Neuronal stem cell (in vitro differentiated cells): ENCODE measurements at places on chromosomes 3 and 15.

DNA sequence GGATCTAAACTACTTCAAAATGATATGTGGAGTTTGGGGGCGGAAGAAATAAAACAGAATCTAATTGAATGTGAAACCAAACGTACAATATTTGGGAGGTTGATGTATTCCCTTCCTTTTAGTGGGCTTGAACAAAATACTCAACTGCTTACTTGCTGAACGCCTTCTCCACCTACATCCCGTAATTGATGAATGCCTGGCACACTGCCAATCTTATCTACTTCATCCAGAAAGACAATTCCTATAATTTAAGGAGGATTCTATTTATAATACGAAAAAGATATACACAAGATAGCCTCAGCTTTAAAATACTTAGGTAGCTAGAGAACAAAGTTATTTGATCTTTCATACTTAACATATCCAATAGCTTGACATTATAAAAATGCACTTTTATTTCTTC, 23.1 kb upstream of the PDCD7 start:
- no peak for DNase-seq
- peaks cover 13% of the 10 kb centered on the region for H3K36me3 ChIP-seq
- no peaks in the 10 kb centered on the region for H3K27me3 ChIP-seq
- no peaks in the 10 kb centered on the region for H3K4me1 ChIP-seq
- no peak overlapping the region for H3K27ac ChIP-seq

GRCh38 chr15:94793207-94793606, 561.8 kb downstream of the MCTP2 start:
- no peak overlapping the region for H3K27ac ChIP-seq
- H3K4me1 ChIP-seq, result no peaks in the 10 kb centered on the region
- H3K4me3 ChIP-seq, result no peak overlapping the region
- no peaks in the 10 kb centered on the region for H3K27me3 ChIP-seq

GRCh38 chr3:14261229-14261628, 82.6 kb downstream of the LSM3 start:
- no peaks in the 10 kb centered on the region for H3K27me3 ChIP-seq
- H3K4me1 ChIP-seq, result peaks cover 5% of the 10 kb centered on the region
- H3K36me3 ChIP-seq, result no peaks in the 10 kb centered on the region
- no peak overlapping the region for H3K4me3 ChIP-seq

DNA sequence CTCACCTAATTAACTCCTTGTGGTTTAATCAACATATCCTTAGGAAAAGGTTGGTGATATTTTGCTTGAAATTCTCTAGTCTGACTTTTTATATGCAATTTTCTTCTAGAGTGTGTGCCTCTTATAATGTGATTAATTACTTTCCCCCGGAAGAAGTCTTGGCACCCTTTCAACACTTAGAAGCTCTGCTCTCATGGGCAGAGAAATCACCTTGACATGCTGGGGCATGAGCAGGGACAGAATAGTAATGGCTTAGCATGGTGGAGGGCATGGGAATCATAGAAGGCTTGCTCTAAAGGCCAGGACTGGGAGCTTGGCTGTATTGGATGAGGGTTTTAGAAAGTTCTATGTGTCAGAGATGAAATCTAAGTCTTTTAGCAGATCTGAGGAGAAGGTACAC, 293.5 kb downstream of the AGBL1 start:
- DNase-seq, result no peak
- H3K4me1 ChIP-seq, result no peaks in the 10 kb centered on the region
- H3K27me3 ChIP-seq, result no peaks in the 10 kb centered on the region
- H3K36me3 ChIP-seq, result no peaks in the 10 kb centered on the region

- DNase-seq, result no peak
- no peak overlapping the region for H3K27ac ChIP-seq
- no peaks in the 10 kb centered on the region for H3K4me1 ChIP-seq
- no peak overlapping the region for H3K4me3 ChIP-seq
- no peaks in the 10 kb centered on the region for H3K27me3 ChIP-seq
- H3K36me3 ChIP-seq, result no peaks in the 10 kb centered on the region
Observed at GRCh38 chr3:74402821-74403220, 211.6 kb downstream of the CNTN3 start.

GRCh38 chr3:4587838-4588105, 94.6 kb downstream of the ITPR1 start:
- DNase-seq, result no peak
- no peaks in the 10 kb centered on the region for H3K27me3 ChIP-seq
- H3K4me3 ChIP-seq, result no peak overlapping the region
- peaks cover 14% of the 10 kb centered on the region for H3K4me1 ChIP-seq

DNA sequence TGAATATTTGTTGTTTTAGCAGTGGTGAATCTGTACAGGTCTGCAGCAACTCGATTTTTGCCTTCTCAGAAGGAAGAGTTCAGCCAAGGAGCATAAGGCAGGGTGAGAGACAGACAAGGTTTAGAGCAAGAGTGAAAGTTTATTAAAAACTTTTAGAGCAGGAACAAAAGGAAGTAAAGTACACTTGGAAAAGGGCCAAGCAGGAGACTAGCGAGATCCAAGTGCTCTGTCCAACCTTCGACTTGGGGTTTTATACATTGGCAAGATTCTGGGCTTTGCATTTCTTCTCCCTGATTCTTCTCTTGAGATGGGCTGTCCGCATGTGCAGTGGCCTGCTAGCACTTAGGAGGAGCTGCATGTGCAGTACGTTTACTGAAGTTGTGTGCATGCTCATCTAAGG, 46.7 kb upstream of the AADACL2 start:
- H3K27me3 ChIP-seq, result no peaks in the 10 kb centered on the region
- no peak for DNase-seq
- no peak overlapping the region for H3K27ac ChIP-seq
- no peak overlapping the region for H3K4me3 ChIP-seq
- no peaks in the 10 kb centered on the region for H3K4me1 ChIP-seq
- no peaks in the 10 kb centered on the region for H3K36me3 ChIP-seq

- no peak for DNase-seq
- H3K4me3 ChIP-seq, result no peak overlapping the region
- no peak overlapping the region for H3K27ac ChIP-seq
Observed at GRCh38 chr15:89396723-89397652, 62.4 kb upstream of the POLG start.

DNA sequence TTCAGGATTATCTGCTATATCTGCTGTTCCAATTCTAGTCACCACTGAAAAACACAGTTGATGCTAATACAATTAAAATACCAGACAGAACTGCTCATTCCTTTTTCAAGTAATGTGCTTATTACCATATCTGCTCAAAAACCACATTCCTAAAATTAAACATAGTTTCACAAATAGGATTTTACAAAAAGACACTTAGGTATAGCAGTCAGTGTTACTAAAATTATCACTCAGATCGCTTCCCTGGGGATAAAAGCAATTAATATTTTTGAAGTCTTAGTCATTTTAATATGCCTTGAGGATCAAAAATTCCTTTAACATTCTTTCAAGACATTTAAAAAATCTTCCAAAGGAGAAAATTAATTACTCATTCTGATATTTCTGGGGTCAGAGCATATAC, 71.5 kb downstream of the RAD18 start:
- no peaks in the 10 kb centered on the region for H3K4me1 ChIP-seq
- no peaks in the 10 kb centered on the region for H3K27me3 ChIP-seq
- DNase-seq, result no peak
- H3K27ac ChIP-seq, result no peak overlapping the region
- H3K36me3 ChIP-seq, result peaks cover 98% of the 10 kb centered on the region
- no peak overlapping the region for H3K4me3 ChIP-seq

DNA sequence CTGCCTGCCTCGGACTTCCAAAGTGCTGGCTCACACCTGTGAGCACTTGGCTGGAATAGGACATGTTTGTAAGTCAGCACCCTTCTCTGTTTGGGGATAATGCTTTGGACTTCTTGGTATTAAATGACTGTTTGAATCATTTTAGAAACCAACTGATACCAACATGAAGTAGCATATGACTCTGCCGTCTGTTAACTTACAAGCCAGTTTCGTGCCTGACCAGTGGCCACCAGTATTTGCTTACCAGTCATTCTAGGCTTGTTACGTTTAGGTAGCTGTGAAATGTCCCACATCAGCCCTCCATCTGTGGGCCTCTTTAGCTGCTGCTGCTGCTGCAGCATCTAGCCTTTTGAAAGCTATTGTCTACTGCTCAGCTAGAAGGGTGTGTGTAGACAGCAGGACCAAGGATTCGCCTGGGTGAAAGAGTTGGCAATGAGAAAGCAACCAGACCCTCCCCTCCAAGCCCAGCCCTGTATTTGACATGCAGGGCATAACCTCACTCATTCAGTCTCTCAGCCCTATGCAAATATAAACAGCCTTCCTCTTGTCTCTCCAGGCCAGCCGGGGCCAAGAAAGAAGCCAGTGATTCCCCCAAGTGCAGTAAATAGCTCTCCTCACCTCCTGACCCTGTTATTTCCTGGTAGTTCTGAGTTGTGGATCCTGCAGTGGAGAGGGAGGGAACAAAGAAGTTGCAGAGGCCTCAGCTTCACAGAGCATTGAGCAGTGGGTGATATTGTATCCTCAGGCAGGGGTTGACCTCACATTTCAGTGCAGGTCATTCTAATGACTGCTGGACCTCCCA, 51.0 kb downstream of the NKIRAS1 start:
- no peak overlapping the region for H3K27ac ChIP-seq
- peaks cover 17% of the 10 kb centered on the region for H3K4me1 ChIP-seq
- H3K4me3 ChIP-seq, result no peak overlapping the region
- H3K27me3 ChIP-seq, result no peaks in the 10 kb centered on the region

- no peak overlapping the region for H3K4me3 ChIP-seq
- H3K27me3 ChIP-seq, result no peaks in the 10 kb centered on the region
- peaks cover 20% of the 10 kb centered on the region for H3K4me1 ChIP-seq
- H3K36me3 ChIP-seq, result peaks cover 4% of the 10 kb centered on the region
- no peak for DNase-seq
Observed at GRCh38 chr3:12946649-12947316, 105.4 kb upstream of the RPL32 start.

- H3K27me3 ChIP-seq, result no peaks in the 10 kb centered on the region
- no peak for DNase-seq
- H3K4me1 ChIP-seq, result no peaks in the 10 kb centered on the region
- H3K4me3 ChIP-seq, result peak overlapping the region; percentile 36
- no peak overlapping the region for H3K27ac ChIP-seq
Observed at GRCh38 chr3:53218131-53218530, 37.7 kb downstream of the TKT start.

DNA sequence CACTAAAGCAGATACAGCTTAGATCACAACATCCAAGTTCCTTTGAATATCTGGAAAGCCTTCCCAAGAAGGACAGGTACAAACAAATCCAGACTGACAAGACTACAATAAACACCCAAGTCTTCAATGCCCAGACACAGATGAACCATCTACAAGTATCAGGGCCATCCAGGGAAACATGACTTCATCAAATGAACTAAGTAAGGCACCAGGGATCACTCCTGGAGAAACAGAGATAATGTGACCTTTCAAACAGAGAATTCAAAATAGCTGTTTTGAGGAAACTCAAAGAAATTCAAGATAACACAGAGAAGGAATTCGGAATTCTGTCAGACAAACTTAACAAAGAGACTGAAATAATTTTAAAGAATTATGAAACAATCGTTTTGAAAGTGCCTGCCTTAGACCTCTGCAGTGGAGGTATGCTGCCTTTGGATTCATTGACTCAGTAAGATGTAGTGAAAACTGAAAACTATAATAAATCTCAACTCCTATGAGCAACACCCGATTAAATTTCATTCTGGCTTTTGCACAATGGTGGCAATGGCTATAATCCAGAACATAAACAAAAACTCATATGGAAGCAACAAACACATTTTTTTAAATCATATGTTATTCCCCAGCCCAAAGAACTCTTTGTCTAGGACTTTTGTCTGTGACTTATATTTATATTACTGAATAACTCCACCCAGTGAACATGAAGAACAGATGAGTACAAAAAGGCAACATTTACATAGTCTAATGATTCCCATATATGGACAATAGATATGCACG, 12.6 kb upstream of the COL8A1 start:
- no peak overlapping the region for H3K27ac ChIP-seq
- no peaks in the 10 kb centered on the region for H3K4me1 ChIP-seq
- no peaks in the 10 kb centered on the region for H3K27me3 ChIP-seq
- no peak for DNase-seq
- no peaks in the 10 kb centered on the region for H3K36me3 ChIP-seq

GRCh38 chr15:25783607-25784540, 79.3 kb downstream of the ATP10A start:
- no peak overlapping the region for H3K4me3 ChIP-seq
- DNase-seq, result peak; percentile 46
- no peak overlapping the region for H3K27ac ChIP-seq
- no peaks in the 10 kb centered on the region for H3K27me3 ChIP-seq

- H3K36me3 ChIP-seq, result no peaks in the 10 kb centered on the region
- H3K4me1 ChIP-seq, result no peaks in the 10 kb centered on the region
- no peaks in the 10 kb centered on the region for H3K27me3 ChIP-seq
- H3K27ac ChIP-seq, result no peak overlapping the region
- DNase-seq, result no peak
- no peak overlapping the region for H3K4me3 ChIP-seq
Observed at GRCh38 chr15:61367953-61368352, 138.9 kb upstream of the RORA start.

- no peaks in the 10 kb centered on the region for H3K27me3 ChIP-seq
- H3K4me1 ChIP-seq, result no peaks in the 10 kb centered on the region
- no peaks in the 10 kb centered on the region for H3K36me3 ChIP-seq
Observed at GRCh38 chr3:70519026-70519425, 206.6 kb upstream of the MDFIC2 start.
